Stimulated activated CD8-positive, alpha-beta memory T cell treated with anti-CD3 and anti-CD28 coated beads, Interleukin-4, amount 100 ng/mL, for 1 hour (primary cell): ENCODE measurements at places on chromosomes 7 and 10.

DNA sequence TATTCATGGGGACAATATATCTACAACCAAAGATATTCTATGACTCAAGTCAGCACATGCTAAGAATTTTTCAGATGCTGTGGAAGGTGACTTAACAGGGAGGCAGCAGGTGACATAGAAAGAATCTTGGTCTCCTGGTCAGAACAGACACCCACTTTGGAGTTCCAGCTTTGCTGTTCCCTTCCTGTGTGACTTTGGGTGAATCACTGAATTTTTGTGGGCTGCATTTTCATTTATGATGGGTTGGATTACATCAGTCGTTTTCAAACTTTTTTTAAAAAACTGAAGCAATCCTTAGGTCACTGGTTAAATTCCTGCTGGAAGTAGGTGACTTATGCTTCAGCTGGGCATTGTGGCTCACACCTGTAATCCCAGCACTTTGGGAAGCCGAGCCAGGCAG, 24.9 kb downstream of the RGR start:
- DNase-seq: no peak

GRCh38 chr7:132430861-132431822, 145.1 kb downstream of the PLXNA4 start:
- DNase-seq: no peak

- no peak for DNase-seq
These were observed 254.4 kb upstream of the KLF14 start for GRCh38 chr7:130988443-130988842.

GRCh38 chr10:67883710-67884312, 645 bp upstream of the SIRT1 start:
- DNase-seq: no peak

DNA sequence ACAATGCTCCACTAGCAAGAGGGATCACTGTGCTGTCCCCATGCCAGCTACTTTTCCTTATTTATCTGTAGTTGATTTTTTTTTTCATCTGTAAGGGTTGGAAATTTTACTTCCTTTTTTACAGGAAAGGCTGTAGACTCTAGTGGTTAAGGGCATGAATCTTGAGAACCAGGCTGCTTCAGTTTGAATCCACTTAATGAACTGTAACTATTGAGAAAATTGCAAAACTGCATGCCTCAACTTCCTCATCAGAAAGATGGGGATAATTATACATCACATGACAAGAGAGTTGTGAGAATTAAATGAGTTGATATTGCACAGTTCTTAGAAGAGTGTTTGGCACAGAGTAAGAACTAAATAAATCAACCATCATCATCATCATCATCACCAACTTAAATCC, 106.4 kb upstream of the GSDME start:
- no peak for DNase-seq

- no peak for DNase-seq
These were observed 10.3 kb downstream of the EPHB6 start for GRCh38 chr7:142864980-142865747.

- no peak for DNase-seq
These were observed 1059.4 kb downstream of the NRG3 start for GRCh38 chr10:82934429-82934828.

DNA sequence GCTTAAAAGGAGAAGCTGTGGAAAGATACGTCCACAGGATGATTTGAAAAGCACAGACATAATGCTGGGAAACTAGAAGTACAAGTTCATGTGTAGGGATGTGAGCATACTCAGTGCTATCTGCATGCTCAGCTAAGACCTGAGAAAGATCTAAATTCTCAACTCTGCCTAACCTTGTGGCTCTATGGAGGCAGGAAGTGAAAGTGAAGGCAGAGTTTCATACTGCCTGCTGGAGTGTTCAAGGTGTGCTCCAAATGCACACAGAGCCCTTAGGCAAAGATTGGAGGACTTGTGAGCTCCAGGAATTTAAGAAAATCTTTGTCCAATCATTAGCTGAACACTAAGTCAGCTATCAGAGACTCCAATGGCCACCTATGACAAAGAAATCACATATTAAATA, 190.9 kb downstream of the RNLS start:
- no peak for DNase-seq

GRCh38 chr7:16712916-16713315, 40.6 kb upstream of the TSPAN13 start:
- DNase-seq: no peak

DNA sequence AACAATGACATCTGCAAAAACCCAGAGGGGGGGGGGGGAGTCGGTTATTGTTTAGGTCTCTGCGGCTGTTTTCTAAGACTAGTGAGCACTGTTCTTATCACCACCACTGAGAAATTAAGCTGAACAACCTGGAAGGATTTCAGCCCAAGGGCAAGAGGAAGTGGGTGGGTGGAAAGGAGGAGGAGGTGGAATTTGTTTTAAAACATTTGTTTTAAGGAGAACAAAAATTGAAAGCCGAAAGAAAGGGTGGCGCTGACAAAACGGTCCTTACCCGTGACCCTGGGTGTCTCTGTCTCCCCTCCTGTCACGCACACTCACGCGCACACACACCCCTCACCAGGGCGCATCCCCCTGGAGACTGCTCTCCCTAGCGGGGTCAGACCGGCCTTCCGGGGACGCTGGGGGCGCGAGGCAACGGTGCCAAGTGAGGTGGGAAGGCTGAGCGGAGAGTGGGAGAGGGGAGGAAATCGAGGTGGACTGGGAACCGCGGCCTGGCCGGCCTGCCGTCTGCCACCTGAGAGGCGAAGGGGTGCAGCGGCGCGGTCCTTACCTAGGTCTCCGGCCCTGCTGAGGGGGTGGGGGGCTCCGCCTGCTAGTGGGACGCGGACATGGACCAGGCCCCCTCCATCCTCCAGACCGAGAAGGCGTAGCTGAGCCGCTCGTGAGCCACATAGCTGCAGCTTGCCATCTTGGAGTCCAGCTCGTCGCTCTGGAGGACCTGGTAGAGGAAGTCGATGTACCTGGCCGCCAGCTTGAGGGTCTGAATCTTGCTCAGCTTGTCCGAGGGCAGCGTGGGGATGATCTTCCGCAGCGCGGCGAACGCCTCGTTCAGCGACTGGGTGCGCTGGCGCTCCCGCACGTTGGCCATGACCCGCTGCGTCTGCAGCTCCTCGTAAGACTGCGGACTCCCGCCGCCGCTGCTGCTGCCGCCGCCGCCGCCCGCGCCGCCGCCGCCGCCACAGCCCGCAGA, 1.0 kb downstream of the TWIST1 start:
- DNase-seq: no peak

DNA sequence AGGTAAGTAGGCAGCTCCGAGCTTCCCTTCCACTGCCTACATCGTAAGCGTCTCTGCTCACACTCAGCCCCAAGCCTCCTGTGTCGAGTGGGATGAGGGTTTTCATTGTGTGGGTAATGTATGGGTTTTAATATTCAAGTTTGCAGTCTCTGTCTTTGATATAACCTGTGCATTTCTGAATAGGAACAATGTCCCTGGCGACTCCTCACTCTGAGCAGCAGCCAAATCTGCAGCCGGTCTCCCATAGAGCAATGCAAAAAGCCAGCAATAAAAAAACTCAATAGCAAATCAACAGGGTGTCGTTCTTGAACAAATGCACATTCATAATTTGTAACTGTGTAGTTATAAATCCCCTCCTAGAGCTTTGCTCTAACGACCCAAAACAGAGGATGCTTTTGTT, 33.4 kb downstream of the PPP1R17 start:
- no peak for DNase-seq

GRCh38 chr10:3264161-3264761, 91.7 kb upstream of the PITRM1 start:
- DNase-seq: no peak

- no peak for DNase-seq
These were observed 375.2 kb downstream of the PAXIP1 start for GRCh38 chr7:154627646-154628290.

DNA sequence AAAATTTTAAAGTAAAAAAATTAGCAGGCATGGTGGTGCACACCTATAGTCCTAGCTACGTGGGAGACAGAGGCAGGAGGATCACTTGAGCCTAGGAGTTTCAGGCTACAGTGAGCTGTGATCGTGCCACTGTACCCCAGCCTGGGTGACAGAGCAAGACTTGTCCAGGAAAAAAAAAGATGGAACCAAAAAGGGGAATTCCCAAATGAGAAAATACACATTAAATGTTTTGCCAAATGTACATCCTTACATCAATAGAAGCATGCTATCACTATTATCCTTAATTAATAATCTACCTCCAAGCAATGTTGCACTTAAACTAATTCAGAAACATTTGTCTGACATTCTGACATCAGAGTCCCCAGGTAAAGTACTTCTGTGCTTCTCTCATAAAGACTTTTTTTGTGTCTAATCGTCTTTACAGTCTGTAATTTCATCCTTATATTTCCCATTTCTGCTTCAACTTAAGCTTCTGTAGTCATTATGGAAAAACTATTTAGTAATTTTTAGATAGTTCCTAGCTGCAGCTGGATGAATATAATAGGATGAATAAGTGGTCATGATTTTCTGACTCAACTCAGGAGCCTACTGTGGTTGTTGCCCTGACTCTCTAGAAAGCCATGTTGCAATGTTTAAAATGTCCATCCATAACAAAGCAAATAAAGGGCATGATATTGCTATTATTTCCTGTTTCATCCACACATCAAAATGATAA, 57.7 kb downstream of the MYPN start:
- DNase-seq: no peak

DNA sequence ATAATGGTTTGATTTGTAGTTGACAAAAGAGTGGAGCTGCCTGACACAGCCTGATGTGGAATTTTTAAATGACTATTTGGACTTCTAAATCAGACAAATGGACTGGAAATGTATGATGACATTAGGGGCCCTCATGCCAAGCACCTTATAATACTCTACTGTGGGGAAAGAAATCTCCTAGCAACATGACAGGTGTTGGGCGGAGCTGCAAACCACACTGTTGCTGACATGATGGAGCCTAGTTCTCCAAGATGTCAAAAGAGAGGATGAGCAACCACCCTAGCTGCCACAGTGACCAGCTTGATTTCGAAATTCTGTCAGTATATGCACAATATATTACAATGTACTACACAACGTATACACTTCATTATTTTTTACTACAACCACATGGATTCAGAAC, 65.8 kb downstream of the RHOBTB1 start:
- DNase-seq: no peak

GRCh38 chr7:134935701-134936100, 50.6 kb upstream of the AGBL3 start:
- DNase-seq: no peak

- no peak for DNase-seq
These were observed 250.3 kb downstream of the SNX13 start for GRCh38 chr7:17690030-17690429.

- DNase-seq: no peak
These were observed 188.5 kb upstream of the KLF14 start for GRCh38 chr7:130922206-130923112.

DNA sequence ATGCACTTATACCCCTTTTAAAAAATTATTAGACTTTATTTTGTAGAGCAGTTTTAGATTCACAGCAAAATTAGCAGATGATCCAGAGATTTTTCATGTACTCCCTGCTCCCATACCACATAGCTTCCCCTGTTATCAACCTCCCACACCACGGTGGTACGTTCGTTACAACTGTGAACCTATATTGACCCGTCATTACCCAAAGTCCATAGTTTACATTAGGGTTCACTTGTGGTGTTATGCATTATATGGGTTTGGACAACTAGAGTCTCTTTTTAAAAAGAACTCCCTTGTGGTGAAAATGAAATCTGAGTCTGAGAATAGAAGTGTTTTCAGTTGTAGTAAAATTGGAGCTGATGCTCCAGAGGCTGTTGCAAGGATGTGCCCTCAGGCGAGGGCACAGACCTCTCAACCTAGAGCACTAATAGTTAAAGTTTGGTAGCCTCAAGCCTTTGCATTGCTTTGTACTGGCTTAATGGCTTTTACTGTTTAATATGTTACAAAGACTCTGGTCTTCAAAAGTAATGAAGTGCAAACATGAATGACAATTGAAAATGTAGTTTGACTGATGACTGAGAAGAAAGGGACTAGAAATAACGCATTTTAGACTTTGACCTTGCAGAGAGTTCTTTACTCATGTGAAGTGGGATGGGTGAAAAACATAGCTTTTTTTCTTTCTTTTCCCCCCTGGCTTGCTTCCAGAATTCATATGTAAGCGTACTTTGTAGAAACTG, 30.6 kb upstream of the CSTF2T start:
- no peak for DNase-seq

DNA sequence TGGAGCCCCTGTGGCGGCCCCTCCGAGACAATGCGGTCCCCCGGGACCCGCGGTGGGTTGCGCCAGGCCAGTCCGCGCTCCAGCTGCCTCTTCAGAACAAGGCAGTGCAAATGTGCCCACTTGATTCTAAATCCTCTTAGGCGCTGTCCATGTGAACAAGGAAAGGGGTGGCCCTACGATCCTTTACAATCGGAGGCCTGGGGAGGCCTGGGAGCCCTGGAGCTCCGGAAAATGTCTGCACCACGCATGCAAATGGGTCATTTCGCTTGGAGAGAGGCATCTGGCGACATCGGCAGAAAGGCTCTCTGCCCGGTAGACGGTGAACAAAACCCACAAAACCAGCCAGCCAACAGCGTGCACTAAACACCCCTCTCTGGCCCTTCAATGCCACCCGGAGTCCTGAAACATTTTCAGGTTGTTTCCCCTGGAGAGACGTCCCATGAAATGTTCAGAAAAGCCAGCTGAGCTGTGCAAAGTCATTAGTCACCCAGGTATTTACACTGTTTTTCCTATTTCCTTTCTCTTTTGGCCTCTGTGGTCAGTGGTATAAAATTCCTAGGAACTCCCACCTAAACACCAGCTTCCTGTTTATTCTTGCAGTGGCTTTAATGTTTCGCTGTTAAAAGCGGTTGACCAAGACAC, 102.8 kb upstream of the ZNF438 start:
- DNase-seq: no peak

DNA sequence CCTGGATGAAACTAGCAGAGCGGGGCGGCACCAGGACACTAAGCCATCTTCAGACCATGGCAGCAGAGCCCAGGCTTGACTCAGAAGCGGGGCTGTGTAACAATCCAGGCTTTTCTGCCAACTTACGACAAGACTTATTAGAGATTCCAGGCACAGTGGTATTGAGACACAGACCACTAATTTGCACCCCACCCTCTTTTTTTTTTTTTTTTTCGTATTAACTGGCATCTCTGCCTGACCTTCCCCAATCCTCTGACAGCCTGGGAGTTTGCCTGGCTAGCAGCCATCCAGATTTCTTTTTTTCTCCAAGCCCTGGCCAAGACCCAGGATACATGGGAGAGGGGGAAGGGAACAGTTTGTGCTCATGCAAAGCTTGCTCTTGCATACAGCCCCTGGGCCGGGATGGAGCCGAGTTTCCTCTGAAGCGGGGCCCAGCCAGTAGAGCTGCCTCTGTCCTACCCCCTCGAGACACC, 182.4 kb downstream of the PLXNA4 start:
- no peak for DNase-seq

- DNase-seq: no peak
These were observed 169.7 kb downstream of the NRF1 start for GRCh38 chr7:129780974-129781927.

GRCh38 chr10:45602082-45602730, 70.4 kb downstream of the ZFAND4 start:
- no peak for DNase-seq
